ENCODE measurements at places on chromosomes 2 and 18.

- no peak for DNase-seq
Observed at GRCh38 chr2:25797620-25798488, 80.4 kb downstream of the ASXL2 start.

GRCh38 chr18:9062418-9062751 lies 40.1 kb upstream of the NDUFV2 start:
- DNase-seq, result no peak

GRCh38 chr2:38654528-38655381 lies 11.2 kb upstream of the GALM start:
- no peak for DNase-seq

DNA sequence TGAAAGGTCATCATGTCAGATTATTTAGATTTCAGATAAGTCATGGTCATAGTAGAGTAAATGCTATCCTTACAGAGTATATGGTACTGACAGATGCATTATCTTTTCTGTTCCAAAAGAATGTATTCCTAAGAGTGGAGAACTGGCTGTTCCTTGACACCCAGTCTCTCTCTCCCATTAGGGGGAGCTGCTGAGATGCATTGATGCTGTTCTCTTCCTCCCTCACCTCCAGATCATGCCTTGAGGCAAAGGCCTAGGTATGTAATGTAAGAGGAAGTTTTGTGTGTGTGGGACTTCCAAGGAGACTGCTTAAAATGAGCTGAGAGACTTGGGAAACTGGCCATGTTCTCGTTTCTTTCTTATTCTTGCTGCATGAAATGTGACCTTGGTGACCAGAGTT lies 979.5 kb upstream of the CELF4 start:
- DNase-seq, result no peak

- no peak for DNase-seq
Observed at GRCh38 chr2:230932556-230933511, 7.8 kb upstream of the GPR55 start.

Data from HS-5 (cell line).